M059J (cell line): ENCODE measurements at places on chromosomes 2 and 18. TPM values are rescaled to one million over a fixed set of nuclear protein-coding genes. Genes with fewer than 3 reads are reported as not detected.

Gene ABHD1
- total RNA-seq = 0.12 TPM in 1 of 2 replicates, not detected in the other

Gene KCNF1
- 0.07 TPM in 1 of 2 replicates, not detected in the other for total RNA-seq

Gene XPO1
- total RNA-seq = 134 and 210 TPM in 2 replicates

- no peak for DNase-seq
Observed at GRCh38 chr2:10370390-10370789, 67.7 kb downstream of the HPCAL1 start.
